Motor neuron (in vitro differentiated cells): ENCODE measurements at places on chromosomes 5 and 9. TPM values are rescaled to one million over a fixed set of nuclear protein-coding genes. Genes with fewer than 3 reads are reported as not detected.
A peak's percentile ranks its signal among the peaks of the same experiment; 100 is the strongest.

MSX2 gene
- 0.18 TPM in 1 of 2 replicates, not detected in the other for total RNA-seq

PTPN3 gene
- total RNA-seq = 4.6 and 5.3 TPM in 2 replicates

DNA sequence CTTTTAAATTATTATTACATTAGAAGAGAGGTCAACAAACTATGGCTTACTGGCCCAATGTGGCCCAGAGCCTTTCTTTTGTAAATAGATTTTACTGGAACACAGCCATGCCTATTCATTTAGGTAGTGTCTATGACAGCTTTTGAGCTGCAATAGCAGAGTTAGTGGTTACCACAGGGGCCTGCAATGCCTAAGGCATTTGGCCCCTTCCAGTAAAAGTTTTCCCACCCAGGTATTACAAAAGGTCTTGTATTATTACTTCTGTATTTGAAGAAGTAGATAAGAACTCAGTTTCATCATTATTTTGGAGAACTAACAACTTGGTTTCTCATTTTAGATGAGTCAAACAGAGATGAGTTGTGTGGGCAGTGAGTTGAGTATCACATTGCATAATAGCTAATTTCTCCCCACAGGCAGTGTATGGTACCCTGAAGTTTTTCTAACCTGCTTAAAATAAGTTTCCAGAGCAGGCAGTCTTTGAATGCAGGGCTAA, 9.5 kb downstream of the MTRR start:
- ATAC-seq = no peak

GRCh38 chr5:154513669-154514084, 35.6 kb upstream of the HAND1 start:
- ATAC-seq = no peak

DNA sequence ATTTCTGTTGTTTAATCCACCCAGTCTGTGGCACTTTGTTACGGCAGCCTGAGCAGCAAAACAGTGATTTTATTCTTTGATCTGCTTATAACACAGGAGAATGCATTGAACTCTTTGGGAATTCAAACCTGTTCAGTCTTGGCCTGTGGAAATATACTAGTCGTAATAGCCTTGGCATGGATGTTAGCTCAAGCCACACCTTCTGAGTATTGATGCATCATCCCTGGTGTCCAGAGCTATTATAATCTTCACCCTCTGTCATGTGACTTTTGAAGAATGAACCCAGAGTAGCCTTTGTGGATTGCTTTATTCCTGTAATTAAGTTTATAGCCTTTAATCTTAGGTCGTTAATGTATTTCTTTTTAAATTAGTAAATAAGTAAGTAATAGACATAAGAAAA, 50.8 kb upstream of the TEX48 start:
- ATAC-seq = no peak

- no peak for ATAC-seq
Measured at GRCh38 chr5:5181650-5182324, 41.7 kb downstream of the ADAMTS16 start.

- ATAC-seq = peak; percentile 91
Measured at GRCh38 chr9:78118742-78119473, 87.3 kb upstream of the GNAQ start.

DNA sequence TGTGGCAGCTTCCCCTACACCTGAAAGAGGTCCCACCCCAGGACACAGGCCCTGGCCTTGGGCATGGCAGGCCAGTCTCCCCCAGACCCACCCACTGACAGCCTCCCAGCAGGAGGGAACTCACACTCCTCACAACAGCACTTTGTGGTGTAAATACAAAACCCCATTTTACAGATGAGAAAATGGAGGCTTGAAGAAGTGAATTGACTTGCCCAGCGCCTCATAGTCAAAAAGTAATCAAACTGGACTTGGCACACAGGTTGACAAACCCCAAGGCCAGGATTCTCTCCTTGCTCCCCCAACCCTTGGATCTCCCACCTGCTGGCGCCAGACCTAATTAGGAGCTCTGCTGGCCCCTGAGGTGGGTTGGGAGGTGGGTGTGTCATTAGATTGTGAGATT, 29.2 kb upstream of the NEK6 start:
- ATAC-seq = no peak

- no peak for ATAC-seq
Measured at GRCh38 chr9:123637606-123637944, 281.6 kb downstream of the CRB2 start.

GRCh38 chr5:10599862-10600284, 36.0 kb downstream of the ANKRD33B start:
- no peak for ATAC-seq

GRCh38 chr5:131640043-131640856, 5.2 kb upstream of the RAPGEF6 start:
- peak; percentile 63 for ATAC-seq

- no peak for ATAC-seq
Measured at GRCh38 chr5:9589049-9589835, 40.9 kb downstream of the TAS2R1 start.

DNA sequence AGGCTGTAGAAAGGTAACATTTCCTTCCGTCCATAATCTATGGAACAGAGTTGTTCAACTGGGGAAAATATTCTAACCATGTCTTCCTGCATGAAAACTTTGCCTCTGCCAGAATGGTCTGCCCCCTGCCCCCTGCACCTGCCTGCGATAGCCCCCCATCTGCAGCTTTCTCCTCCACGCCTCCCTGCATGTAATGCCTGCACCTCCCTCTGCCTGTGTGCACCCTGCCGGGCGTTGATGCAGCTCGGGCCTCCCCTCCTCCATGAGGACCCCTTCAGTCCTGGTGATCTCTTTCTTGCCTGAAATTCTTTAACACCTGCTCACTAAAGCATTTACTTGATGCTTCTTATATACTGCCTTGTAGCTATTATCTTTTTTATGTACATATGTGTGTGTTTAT, 266.2 kb downstream of the ARHGEF28 start:
- ATAC-seq = no peak

DNA sequence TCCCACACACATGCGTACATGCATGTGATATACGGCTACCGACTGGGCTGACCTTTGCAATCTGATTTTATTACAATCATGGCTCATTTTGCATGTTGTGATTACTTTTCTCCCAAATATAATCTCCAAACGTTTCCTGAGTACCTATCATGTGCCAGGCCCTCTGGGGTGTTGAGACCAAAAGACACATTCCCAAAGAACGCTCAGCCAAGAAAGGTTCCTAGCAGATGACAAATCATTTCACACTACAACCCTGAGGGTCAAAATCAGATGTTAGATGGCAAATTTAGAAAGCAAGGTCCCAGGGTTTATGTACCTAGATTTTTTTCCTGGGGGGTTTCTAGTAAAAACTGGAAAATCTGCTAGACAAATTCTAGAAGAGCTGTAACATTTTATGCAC, 32.4 kb upstream of the SLC25A51 start:
- no peak for ATAC-seq

DNA sequence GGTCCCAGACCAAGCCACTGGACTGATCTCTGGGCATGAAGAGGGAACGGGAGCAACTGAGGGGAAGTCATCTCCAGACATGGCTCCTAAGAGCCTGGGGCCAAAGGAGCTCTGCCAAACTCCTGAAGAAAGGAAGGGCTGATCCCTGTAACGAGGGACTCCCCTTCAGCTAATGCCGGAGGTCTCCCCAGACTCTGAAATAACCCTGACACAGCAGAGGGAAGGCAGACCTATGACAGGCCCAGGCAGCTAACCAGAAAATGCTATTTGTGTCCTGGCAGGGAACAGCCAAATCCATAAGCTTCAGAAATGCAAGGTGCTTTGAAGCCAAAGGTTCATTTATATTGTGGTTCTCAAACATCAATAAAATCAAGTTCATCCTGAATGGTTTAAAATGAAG, 30.9 kb downstream of the APTX start:
- no peak for ATAC-seq
